Diencephalon (tissue), 1 donor: ENCODE measurements at places on chromosomes 5 and 9. TPM values are rescaled to one million over a fixed set of nuclear protein-coding genes. Genes with fewer than 3 reads are reported as not detected.

The TMOD1 gene
- total RNA-seq: 5.5 TPM

The NRARP gene
- 5.8 TPM for total RNA-seq

The PTPN3 gene
- total RNA-seq: 23.5 TPM

The PHF24 gene
- 45.2 TPM for total RNA-seq

The QRFP gene
- not detected for total RNA-seq

The NAA35 gene
- 61.8 TPM for total RNA-seq

The PRRX2 gene
- not detected for total RNA-seq

The CACFD1 gene
- 23.1 TPM for total RNA-seq
